ENCODE measurements at places on chromosomes 6 and 20. TPM values are rescaled to one million over a fixed set of nuclear protein-coding genes. Genes with fewer than 3 reads are reported as not detected.

DNA sequence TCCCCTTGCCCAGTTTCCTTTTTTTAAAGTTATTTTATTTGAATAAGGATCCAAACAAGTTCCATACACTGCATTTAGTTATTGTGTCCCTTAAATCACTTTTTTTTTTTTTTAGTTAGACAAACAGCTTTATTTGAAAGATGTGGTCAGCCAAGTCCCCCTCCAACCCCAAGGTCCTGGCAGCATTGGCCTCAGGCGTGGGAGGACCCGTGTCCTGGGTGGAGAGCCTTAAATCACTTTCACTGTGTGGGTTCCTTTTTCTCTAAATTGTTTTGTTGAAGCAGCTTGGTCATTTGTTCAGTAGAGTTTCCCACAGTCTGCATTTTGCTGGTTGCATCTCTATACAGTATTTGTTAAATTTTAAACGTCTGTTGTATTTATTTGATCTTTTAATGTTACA lies 5.2 kb upstream of the TBCC start:
- no peak overlapping the region for H3K4me3 ChIP-seq
- 0 out of 2 replicates have a peak overlapping the region, but pooled peaks have one; percentile 3 for H3K27ac ChIP-seq
- no peaks in the 10 kb centered on the region for H3K27me3 ChIP-seq
- no peaks in the 10 kb centered on the region for H3K36me3 ChIP-seq

The SLC44A4 gene
- total RNA-seq: 2.7 TPM

DNA sequence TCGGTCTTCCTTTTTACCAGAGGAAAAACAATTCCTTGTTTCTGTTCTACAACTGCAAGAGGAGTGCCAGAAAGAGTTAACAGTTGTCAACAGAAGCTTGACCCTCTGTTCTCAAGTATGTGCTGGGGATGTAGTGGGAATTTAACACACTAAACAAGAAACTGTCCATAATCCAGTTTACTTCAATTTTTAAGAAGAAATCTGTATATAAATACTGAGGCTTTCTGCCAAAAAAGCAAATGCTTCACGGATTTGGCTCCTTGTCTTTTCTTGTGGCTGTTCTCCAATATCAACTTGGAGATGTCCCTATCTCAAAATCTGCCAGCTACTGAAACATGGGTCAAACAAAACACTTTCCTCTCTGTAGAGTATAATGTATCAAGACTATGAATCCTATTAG lies 26.8 kb downstream of the REV3L start:
- H3K4me3 ChIP-seq: no peak overlapping the region
- H3K36me3 ChIP-seq: no peaks in the 10 kb centered on the region
- H3K27me3 ChIP-seq: no peaks in the 10 kb centered on the region
- no peak overlapping the region for H3K27ac ChIP-seq
- peaks cover 3% of the 10 kb centered on the region for H3K4me1 ChIP-seq

GRCh38 chr20:7893014-7893730 lies 47.1 kb downstream of the HAO1 start:
- H3K27ac ChIP-seq: no peak overlapping the region
- H3K4me3 ChIP-seq: no peak overlapping the region
- no peak for DNase-seq
- no peaks in the 10 kb centered on the region for H3K36me3 ChIP-seq
- no peaks in the 10 kb centered on the region for H3K4me1 ChIP-seq
- H3K27me3 ChIP-seq: no peaks in the 10 kb centered on the region

DNA sequence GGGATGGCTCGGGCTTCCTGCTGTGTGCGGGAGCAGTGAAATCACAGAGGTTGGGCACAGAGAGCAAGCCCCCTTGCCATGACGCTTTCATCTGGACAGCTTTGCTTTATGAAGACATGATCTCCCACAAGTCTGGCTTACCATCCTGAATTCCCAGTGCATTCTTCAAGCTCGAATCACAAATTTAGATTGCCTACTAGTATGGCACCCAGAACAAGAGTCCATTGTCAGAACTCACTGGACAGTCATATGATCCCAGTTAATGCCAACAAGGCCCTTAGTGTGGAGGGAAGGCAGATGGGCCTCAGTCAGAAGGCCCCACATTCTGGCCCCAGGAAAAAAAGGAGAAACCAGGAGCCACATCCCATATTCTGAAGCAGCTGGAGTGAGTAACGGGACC lies 147.3 kb upstream of the FOXQ1 start:
- H3K4me1 ChIP-seq: no peaks in the 10 kb centered on the region
- no peaks in the 10 kb centered on the region for H3K27me3 ChIP-seq
- no peak overlapping the region for H3K27ac ChIP-seq

GRCh38 chr20:57409672-57410397 lies 18.6 kb downstream of the RBM38 start:
- DNase-seq: no peak
- H3K36me3 ChIP-seq: no peaks in the 10 kb centered on the region
- no peaks in the 10 kb centered on the region for H3K4me1 ChIP-seq
- H3K27me3 ChIP-seq: no peaks in the 10 kb centered on the region

DNA sequence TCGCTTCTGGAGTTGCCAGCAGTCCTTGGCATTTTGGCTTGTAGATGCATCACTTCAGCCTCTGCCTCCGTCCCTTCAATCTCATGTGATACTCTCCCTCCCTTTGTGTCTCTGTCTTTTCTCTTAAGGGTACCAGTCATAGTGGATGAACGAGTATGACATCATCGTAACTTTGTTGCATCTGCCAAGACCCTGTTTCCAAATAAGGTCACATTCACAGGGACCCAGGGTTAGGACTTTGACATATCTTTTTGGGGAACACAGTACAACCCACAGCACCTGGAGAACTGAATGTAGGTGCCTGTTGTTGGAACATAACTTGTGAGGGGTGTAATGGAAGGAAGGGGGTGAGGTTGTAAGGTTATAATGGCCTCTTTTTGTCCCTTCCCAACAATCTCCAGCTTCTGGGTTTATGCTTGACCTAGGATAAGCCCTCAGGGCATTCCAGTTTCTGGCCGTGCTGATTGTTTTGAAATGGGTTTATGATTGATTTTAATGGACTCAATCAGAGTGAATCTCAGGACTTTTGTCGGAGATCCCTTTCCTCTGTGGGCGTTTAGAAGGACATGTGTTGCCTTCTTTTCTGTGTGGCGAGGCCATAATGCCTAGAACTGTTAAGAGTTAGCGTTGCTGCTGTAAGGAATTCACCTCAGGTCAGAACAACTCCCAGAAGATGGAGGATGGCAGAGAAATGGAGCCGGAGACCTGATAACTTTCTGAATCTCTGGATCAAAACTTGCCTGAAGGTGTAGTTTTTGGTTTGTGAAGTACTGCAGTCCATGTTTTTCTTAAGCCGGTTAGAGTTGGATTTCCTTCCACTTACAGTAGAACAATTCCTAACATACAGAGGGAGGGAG lies 9.2 kb downstream of the ATRN start:
- no peak for DNase-seq
- H3K4me3 ChIP-seq: no peak overlapping the region
- H3K27me3 ChIP-seq: no peaks in the 10 kb centered on the region
- no peak overlapping the region for H3K27ac ChIP-seq

DNA sequence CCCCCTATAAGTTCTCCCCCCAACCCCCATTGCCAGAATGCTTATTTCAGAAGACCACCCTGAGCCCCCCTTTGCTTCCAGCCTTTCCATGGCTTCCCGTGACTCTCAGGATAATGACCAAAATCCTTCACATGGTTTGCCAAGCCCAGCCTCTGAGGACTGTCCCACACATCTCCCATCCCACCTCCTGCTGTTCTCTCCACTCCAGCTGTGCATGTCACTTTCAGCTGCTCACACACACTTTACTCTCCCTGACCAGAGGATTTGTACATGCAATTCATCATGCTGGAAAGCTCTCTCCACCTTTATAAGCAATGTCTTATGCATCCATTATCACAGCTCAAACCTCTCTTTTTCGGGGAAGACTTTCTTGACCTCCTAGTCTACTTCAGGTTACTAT lies 164.2 kb downstream of the PRL start:
- H3K4me3 ChIP-seq: no peak overlapping the region
- no peak for DNase-seq
- no peak overlapping the region for H3K27ac ChIP-seq
- no peaks in the 10 kb centered on the region for H3K27me3 ChIP-seq
- no peaks in the 10 kb centered on the region for H3K36me3 ChIP-seq
- H3K4me1 ChIP-seq: no peaks in the 10 kb centered on the region

The PRSS35 gene
- 0.10 TPM for total RNA-seq

DNA sequence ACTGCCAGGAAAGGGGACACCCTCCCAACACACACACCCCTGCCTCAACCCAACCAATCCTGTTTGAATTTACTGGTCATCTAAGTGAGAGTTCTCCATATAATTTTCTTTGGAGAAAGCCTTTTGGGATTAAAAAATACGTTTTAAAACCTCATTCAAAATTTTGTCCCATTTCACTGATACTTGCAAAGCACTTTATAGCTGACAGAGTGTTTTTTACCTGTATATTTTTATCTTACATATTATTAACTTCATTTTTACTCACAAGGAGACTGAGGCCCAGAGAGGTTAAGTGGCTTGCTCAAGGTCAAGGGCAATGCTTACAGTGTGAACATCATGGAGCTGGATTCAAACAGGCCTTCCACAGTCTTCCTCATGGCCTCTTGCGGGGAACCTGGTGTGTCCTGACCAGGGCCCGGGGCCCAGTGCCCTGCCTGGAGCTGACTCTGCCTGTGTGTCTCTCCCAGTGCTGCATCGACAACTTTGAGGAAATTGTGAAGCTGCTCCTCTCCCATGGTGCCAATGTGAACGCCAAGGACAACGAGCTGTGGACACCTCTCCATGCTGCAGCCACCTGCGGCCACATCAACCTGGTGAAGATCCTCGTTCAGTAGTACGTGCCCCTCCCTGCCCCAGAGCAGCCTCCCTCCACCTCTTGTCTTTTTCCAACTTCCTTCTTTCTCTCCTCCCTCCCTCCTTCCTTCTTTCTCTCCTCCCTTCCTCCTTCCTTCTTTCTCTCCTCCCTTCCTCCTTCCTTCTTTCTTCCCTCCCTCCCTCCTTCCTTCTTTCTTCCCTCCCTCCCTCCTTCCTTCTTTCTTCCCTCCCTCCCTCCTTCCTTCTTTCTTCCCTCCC lies 30.9 kb upstream of the FAM83D start:
- H3K27ac ChIP-seq: no peak overlapping the region
- DNase-seq: no peak
- no peaks in the 10 kb centered on the region for H3K4me1 ChIP-seq
- no peaks in the 10 kb centered on the region for H3K36me3 ChIP-seq

GRCh38 chr20:37904008-37904642 lies 1.2 kb downstream of the VSTM2L start:
- H3K4me1 ChIP-seq: peaks cover 7% of the 10 kb centered on the region
- no peaks in the 10 kb centered on the region for H3K36me3 ChIP-seq
- H3K27me3 ChIP-seq: no peaks in the 10 kb centered on the region
- DNase-seq: no peak
- H3K4me3 ChIP-seq: peak overlapping the region; percentile 47
- no peak overlapping the region for H3K27ac ChIP-seq

DNA sequence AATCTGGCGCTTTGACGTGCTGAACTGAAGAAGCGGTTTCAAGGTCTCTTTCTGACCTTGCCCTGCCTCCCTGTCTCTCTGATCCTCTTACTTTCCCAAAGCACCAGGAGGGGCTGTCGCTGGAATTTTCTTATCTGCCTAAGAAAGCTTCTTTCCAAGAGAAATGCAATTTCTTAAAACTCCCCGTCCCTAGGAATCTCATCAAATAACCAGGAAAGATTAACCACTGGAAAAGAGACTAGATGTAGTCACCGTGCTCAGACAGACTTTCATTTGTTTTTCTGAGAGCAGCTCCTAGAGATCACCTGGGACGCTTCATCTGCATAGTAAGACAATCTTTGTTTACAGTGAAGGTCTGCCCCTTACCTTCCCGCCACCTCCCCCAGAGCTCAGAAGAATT lies 38.6 kb downstream of the PDYN start:
- H3K27ac ChIP-seq: no peak overlapping the region
- H3K36me3 ChIP-seq: no peaks in the 10 kb centered on the region
- H3K4me1 ChIP-seq: no peaks in the 10 kb centered on the region
- H3K4me3 ChIP-seq: no peak overlapping the region

The TGM2 gene
- 113 TPM for total RNA-seq

DNA sequence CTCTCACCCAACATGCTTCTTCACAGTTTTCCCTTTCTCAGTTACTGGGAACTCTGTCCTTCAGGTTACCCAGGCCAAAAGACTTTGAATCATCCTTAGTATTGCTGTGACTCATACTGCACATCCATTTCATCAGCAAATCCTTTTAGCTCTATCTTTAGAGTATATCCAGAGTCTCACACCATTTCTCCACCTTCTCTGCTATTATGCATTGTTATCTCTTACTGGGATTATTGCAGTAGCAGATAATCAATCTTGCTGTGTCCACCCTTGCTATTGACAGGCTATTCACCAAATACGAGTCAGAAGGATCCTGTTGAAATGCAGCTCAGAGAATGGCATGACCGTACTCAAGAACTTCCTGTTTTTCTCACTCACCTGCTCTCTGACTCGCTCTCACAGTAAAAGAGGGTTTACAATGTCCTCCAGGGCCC lies 57.3 kb downstream of the BCKDHB start:
- peak; percentile 85 for DNase-seq
- H3K27ac ChIP-seq: no peak overlapping the region
- no peaks in the 10 kb centered on the region for H3K36me3 ChIP-seq
- H3K4me3 ChIP-seq: no peak overlapping the region

The TMEM217 gene
- total RNA-seq: 4.0 TPM

GRCh38 chr6:99711925-99712324 lies 105.3 kb downstream of the PRDM13 start:
- no peak overlapping the region for H3K4me3 ChIP-seq
- no peak for DNase-seq
- no peak overlapping the region for H3K27ac ChIP-seq
- no peaks in the 10 kb centered on the region for H3K36me3 ChIP-seq

The ACSS1 gene
- total RNA-seq: 32.2 TPM

The ERVFRD-1 gene
- not detected for total RNA-seq

Data from Panc1 (cell line).